Stimulated activated CD8-positive, alpha-beta memory T cell treated with anti-CD3 and anti-CD28 coated beads, Interleukin-4, amount 100 ng/mL, for 4 hours (primary cell): ENCODE measurements at places on chromosomes 1 and 21.
A peak's percentile ranks its signal among the peaks of the same experiment; 100 is the strongest.

GRCh38 chr1:54301497-54301896 is 101.5 kb downstream of the MRPL37 start:
- no peak for DNase-seq

- peak; percentile 8 for DNase-seq
Measured at GRCh38 chr21:44485254-44485793, 30.0 kb downstream of the LRRC3 start.

DNA sequence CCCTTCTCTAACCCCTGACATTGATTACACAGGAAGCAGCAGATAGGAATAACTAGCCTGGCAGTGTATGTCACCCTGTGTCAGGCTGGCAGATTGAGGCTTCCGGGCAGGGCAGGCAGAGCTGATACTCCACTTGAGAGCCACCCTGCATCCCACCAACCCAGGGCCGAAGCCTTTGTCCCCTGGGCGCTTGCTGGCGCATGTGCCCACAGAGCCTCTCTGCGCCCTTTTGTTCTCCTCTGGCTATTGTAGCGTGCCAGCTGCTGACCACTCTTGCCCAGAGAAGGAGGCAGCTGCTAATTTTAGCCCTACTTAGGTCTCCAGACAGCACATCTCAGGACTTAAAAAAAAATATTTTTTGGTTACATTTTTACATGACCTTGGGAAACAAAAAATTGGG is 304.9 kb downstream of the HHAT start:
- no peak for DNase-seq

DNA sequence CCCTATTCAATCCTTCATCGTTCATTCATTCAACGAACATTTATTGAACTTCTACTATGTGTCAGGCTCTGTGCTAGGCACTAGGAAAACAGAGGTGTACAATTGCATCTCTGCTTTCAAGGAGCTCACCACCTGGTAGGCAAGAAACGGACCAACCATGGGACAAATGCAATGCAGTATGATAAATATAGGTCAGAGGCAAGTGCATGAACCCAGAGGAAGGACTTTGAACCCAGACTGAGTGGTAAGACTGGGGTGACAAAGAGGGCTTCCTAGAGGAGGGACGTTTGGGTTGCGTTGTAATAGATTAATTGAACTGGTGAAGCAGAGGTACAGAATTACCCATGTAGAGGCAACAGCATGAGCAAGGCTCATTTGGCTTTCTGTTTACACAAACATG is 16.4 kb downstream of the CD2 start:
- DNase-seq = no peak

GRCh38 chr1:187891993-187892682 is 1063.4 kb downstream of the PLA2G4A start:
- DNase-seq = no peak

DNA sequence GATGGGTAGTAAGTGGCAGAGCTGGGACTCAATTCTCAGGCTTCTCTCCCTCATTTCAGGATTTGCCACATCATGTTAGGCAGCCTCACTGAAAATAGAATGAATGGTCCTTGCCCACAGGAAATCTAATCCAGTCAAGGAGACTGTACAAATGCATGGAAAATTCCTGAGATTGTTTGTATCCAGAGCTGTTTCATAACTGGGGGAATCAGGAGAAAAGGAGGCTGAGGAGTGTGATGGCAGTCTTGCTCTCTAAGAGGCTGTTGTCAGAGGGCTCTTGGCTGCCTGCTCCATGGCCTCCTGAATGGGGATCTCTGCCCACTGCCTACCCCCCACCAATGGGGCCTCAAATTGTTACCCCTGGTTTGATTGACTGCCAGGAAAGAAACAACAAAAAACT is 141.9 kb upstream of the TNR start:
- no peak for DNase-seq

DNA sequence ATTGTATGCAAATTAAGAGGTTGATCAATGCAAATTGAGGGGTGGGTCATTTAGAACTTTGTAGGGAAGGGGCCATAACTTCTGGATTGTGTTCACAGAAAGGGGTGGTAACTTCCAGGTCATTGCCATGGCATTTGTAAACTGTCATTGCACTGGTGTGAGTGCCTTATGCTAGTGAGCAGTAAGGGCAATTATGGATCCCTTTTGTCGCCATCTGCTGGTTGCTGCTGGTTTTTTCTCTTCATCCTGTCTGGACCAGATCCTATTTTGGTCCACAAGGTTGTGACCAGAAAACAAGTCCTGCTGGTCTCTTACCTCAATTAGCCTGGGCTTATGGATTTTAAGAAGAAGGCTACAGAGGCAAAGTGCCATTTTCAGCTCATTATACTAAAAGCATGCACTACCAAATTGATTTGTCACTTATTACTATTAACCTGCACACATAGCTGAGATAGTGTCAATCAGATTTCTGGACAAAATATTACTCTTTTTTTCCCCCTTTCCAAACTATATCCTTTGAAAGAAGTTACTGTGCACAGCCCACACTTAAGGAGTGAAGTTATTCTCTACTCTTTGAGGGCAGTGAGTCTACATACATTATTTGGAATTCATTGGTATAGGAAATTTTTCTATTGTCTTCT is 196.2 kb downstream of the ZC3H11B start:
- peak; percentile 12 for DNase-seq

- DNase-seq = no peak
Measured at GRCh38 chr1:205538235-205538840, 33.9 kb downstream of the CDK18 start.

- DNase-seq = no peak
Measured at GRCh38 chr1:154784924-154785531, 85.1 kb downstream of the KCNN3 start.

GRCh38 chr1:211595419-211595818 is 16.5 kb upstream of the SLC30A1 start:
- no peak for DNase-seq

- DNase-seq = peak; percentile 62
Measured at GRCh38 chr1:206489980-206490770, 17.2 kb upstream of the RASSF5 start.

- DNase-seq = no peak
Measured at GRCh38 chr1:228964178-228965089, 229.2 kb downstream of the RHOU start.

- no peak for DNase-seq
Measured at GRCh38 chr1:58580186-58580585, 3.1 kb upstream of the TACSTD2 start.

- DNase-seq = no peak
Measured at GRCh38 chr1:5485968-5486696, 506.1 kb downstream of the NPHP4 start.

GRCh38 chr1:93844262-93845045 is 34.6 kb downstream of the DNTTIP2 start:
- DNase-seq = no peak

- DNase-seq = no peak
Measured at GRCh38 chr1:173903827-173904531, 13.1 kb downstream of the SERPINC1 start.

DNA sequence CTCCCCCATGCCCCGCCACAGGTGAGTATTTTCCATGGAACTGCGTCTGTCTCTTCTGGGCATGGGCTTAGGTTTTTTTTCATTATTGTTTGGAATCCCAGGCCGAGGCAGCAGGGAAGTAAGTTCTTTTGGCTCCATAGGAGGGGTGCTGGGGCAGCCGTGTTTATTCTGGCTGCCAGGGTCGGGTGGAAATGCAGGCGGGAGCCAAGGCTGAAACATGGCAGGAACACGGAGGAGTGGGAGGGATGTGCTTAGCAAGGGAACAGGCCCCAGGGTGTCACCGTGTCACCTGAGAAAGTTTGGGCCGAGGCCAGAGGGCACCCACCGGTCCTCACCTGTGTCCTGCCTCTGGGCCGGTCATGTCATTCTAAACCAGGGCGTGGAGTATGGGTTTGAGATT is 4.5 kb upstream of the DHRS3 start:
- no peak for DNase-seq

GRCh38 chr1:5475572-5475971 is 516.7 kb downstream of the NPHP4 start:
- DNase-seq = no peak

GRCh38 chr1:227785805-227786671 is 29.4 kb upstream of the PRSS38 start:
- no peak for DNase-seq

DNA sequence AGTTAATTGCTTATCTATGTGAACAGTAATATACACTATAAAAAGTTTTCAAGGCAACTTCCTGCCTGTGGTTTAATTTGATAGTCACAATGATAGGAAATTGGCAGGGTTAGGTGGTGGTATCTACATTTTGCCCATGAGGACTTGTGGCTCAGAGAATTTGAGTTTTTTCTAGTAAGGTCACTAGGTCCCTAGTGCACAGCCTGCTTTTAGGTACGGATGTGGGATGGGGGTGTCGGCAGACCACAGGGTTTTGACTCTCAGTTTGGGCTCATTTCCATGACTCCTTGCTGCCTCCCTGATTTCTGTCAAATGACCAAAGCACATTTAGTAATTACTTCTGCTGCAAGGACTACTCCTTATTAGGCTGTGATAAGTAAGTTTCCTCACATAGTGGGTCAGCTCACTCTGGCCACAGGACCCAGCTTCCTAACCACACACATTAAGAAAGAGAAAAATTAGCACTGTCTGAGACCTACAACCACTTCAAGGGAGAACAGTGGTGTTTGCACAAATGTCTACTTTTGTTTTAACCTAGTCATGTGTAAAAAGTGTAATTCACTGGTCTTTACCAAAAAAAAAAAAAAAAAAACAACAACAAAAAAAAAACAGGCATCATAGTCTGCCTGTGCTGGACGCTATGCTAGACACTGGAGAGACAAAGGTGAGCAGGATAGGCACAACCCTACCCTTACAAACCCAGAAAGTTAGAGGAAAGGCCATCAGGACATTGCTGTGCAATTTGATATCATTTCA is 43.7 kb downstream of the MRPL39 start:
- no peak for DNase-seq

DNA sequence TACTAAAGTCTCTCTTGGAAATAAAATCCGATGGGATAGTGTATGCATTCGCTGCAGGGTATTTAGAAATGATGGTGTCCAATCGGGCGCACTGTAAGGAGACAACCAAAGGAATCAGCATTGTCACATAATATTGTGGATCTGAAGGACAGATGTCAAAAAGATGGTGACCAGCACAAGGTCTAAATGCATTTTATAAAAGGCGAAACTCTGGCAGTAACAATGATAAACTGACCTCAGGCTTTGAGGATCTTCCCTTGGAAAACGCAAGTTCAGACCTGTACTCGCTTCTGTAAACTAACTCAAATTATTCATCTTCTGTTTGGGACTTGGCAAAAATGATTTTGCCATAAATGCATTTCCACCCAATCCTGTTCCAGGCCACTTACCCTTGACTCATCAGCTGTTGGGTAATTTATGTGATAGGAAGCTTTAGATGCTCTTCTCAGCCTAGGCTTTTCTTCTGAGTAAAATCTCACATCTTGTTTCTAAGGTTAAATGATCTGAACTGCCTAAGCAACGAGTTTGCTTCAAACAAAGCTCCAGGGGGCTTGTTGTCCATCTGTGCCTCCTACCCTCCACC is 33.8 kb downstream of the STPG1 start:
- DNase-seq = no peak

DNA sequence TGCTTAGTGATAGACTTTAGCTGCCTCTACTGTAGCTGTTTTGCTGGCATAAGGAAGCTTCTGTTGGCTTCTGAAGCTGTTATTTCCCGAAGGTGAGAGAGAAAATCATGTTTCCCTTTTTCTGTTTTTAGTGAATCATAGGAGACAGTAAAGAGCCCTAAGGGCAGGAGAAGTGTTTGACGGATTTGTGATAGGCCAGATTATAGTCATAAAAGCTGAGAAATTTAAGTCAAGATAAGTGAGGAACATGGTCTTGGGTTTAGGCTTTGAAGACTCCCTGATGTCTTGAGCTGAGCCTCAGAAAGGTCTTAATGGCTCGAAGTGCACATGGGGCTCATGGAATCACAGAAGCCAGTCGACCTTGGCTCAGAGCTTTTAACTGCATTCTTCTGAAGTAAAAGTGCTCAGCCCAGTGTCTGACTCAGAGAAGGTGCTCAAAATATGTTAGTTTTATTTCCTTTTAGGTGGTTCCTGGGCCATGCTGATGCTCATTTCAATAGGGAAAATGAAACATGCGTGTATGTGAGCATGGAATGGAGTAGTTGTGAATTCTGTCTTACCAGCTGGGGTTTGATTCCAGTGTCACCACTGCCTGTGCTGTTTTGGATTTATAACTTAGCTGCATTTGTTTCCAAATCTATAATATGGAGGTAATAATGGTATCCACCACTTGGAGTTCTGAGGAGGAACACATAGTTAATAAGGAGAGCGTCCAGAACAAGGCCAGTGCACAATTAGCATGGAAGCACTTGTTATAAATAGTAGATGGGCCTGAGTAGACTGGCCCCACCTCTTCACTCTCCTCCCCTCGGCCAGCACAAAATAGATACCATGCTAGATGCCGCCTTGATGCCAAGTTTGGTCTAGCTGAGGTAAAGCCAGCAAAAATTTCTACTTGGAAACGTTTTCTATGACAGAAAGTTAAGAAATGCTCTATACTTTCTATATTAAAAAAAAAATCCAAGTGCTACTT is 99.2 kb downstream of the C1orf21 start:
- no peak for DNase-seq

DNA sequence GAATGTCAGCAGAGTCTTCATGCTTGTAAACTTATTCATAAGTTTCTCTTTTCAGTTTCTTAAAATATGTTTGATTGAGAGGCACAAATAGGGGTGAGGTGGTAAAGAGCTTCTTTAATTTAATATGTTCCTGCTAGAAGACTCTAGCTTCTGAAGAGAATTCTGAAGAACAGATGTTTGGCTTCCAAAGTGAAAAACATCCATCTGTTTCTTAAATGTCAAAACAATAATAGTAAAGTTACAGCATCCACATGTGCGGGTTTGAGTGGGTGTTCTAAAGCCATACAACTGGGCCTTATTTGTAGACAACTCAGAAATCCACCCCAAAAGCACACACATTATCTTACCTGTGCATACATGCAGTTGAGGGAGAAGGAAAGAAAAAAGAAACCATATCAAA is 144.0 kb upstream of the ADGRL4 start:
- DNase-seq = no peak

DNA sequence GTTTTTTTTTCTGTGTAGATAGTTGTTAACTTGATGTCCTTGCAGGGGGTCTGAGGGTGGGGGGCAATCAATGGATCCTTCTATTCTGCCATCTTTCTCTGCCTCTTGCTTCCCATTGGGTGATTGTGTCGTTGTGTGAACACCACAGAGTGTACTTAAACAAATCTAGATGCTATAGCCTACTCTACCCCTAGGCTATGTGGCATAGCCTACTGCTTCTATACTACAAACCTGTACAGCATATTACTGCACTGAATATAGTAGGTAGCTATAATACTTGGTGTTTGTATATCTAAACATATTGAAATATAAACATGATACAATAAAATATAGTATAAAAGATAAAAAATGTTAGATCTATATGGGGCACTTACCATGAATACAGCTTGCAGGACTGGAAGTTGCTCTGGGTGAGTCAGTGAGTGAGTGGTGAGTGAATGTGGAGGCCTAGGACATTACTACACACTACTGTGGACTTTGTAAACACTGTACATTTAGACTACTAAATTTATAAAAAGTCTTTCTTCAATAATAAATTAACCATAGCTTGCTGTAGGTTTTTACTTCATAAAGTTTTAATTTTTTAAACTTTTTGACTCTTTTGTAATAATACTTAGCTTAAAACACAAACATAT is 105.4 kb downstream of the CENPF start:
- DNase-seq = no peak
